ENCODE measurements at places on chromosomes 1 and 21. TPM values are rescaled to one million over a fixed set of nuclear protein-coding genes. Genes with fewer than 3 reads are reported as not detected.

Gene KLHDC8A
- total RNA-seq = not detected

Gene MYCL
- total RNA-seq = 77.9 TPM

Gene FLG2
- not detected for total RNA-seq

Gene KCNN3
- total RNA-seq = 30.8 TPM

Gene AADACL4
- not detected for total RNA-seq

Gene HRNR
- not detected for total RNA-seq

Gene ALPL
- total RNA-seq = 14.9 TPM

Gene UTS2
- not detected for total RNA-seq

Gene CLCA1
- not detected for total RNA-seq

Gene CDK18
- total RNA-seq = 33.3 TPM

- DNase-seq = no peak
Observed at GRCh38 chr1:159933347-159933746, 8.0 kb upstream of the TAGLN2 start.

- DNase-seq = no peak
Observed at GRCh38 chr1:68359045-68359444, 90.7 kb downstream of the RPE65 start.

DNA sequence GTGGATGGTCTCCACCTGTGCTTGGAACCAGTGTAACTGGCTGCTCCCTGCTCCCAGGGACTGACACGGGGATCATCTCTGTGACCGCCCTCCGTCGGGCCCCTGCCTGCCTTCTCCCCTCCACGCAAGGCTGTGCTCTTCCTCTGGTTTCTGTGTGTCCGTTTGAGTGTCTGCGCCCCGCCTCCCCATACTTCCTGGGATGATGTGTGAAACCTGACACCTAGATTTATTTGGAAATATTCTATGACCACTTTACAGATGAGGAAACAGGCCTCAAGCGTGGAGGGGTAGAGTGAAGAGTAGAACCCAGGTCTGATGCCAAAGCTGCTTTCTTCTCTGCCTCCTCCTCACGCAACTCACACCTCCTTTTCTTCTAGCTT is 24.3 kb downstream of the LDLRAP1 start:
- no peak for DNase-seq

DNA sequence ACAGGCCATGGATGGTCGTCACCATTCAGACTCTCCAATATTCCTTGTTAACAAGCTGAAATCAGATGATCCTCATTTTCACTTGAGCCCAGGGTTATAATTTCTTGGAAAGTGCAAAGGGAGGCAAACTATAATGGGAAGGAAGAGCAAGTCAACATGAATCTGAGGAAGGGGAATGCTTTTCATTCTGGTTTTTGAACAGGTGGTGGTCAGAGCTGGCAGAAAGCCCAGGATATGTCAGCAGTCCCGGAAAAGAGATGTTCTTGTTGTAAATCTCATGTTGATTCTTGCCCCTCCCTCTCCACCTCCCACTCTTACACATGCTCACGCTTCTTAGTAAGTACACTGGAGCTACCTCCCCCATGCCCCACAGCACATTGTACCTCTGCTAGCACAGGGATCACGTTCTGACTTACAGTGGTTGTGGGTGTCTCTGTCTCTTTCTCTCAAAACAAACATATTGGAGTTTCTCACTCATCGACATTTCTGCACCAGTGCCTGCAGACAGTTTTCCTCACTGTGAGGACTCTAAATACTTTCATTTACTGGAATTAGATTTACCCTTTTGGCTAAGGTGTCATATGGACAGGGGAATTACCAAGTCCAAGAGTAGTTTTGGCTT is 77.6 kb downstream of the XCL2 start:
- peak; percentile 83 for DNase-seq

- peak; percentile 30 for DNase-seq
Observed at GRCh38 chr1:38891753-38892152, 10.4 kb upstream of the GJA9 start.

- DNase-seq = peak; percentile 22
Observed at GRCh38 chr1:113963281-113963906, 15.9 kb upstream of the OLFML3 start.

DNA sequence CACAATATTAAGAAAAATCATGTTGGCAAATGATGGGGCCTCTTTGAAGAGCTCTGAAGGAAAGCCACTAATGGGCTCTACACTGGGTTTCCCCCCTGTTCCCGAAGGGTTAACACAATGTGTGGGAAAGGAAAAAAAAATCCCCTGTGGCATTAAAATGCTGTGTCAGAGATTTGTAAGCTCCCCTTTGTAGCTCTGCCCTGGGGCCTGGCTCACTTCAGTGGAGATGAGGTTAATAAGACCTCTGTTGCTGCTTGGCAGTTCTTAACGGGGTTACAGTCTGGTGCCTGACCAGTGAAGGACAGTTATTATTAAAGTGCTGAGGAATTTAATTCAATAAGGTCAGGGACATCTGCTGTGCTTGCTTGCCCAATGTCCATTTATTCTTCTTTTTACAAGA is 129.7 kb upstream of the UBE2U start:
- no peak for DNase-seq

DNA sequence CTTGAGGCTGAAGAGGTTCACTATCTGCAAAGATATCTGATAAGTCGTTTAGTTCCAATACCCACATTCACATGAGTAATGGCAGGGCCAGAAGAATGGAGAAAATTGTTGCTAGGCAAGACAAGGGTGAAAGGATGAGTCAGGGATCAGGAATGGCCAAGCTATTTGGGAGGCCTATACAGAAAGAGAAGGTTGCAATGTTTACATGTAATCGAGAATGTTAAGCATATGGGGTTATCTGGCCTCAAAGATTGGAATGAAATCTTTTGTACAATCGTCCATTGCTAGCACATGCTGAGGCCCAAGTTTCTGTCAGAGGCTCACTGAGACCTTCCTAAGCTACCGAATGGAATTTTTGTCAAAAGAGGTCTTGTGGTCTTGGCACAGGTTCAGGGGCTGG is 299.9 kb upstream of the PLD5 start:
- peak; percentile 20 for DNase-seq

GRCh38 chr21:43767984-43768867 is 7.9 kb downstream of the CSTB start:
- peak; percentile 65 for DNase-seq

GRCh38 chr1:152107984-152108881 is 7.0 kb downstream of the TCHH start:
- peak; percentile 35 for DNase-seq

- no peak for DNase-seq
Observed at GRCh38 chr1:54848134-54848948, 38.7 kb downstream of the DHCR24 start.

DNA sequence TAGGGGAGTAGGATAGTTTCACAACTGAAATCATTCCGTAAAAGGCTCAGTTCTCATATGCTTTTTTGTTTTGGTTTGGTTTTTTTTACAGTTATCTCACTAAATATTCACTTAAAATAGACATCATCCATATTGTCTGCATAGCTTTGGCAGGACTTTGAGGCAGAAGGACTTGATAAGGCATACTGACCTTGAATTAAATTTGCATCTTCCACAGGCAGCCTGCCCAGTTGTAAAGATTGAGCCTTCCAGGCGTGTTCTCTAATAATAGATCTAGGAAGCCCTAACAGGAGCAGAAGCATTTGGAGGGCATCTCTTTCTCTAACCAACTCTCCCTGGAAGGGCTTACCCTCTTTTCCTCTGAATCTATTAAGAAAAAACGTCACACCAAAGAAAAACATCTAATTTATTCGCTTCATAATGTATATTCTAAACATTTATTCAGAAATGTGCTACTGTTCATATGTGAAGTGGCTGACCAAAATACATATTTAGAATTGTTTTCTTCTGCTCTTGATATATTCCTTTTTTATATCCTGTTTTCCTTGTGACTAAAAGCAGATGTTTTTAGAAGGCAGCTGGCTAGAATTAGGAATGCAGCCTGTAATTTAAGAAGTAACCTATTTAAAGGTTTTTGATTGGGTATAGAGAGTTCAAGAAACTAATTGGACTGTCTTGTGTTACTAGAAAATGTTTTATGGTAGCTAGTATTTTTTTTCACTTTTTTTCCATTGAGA is 20.2 kb downstream of the DESI2 start:
- peak; percentile 53 for DNase-seq

GRCh38 chr21:19130379-19131028 is 726.9 kb upstream of the TMPRSS15 start:
- DNase-seq = no peak

- DNase-seq = no peak
Observed at GRCh38 chr1:99328171-99328570, 63.9 kb downstream of the PLPPR4 start.

DNA sequence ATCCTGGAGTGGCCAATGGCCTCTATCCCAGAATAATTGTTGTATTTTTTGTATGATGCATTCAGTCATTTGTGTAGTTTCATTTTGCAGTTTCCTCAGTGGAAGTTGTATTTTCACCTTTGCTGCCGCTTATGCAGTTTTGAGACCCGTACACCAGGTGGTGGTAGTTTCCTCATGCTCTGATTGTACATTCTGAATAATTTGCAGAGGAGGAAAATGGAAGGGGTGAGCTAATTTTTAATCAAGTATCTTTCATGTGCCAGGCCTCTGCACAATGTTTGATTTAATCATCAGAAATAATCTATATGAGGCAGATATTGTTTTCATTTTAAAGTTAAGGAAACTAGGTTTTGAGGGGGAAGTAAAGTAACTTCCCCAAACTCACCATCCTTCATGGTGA is 29.5 kb downstream of the HLX start:
- DNase-seq = peak; percentile 54

- no peak for DNase-seq
Observed at GRCh38 chr1:201185527-201186128, 5.0 kb upstream of the IGFN1 start.

GRCh38 chr21:41506611-41507520 is 1.1 kb downstream of the TMPRSS2 start:
- DNase-seq = no peak

- no peak for DNase-seq
Observed at GRCh38 chr1:3776231-3776961, 3.8 kb downstream of the SMIM1 start.

DNA sequence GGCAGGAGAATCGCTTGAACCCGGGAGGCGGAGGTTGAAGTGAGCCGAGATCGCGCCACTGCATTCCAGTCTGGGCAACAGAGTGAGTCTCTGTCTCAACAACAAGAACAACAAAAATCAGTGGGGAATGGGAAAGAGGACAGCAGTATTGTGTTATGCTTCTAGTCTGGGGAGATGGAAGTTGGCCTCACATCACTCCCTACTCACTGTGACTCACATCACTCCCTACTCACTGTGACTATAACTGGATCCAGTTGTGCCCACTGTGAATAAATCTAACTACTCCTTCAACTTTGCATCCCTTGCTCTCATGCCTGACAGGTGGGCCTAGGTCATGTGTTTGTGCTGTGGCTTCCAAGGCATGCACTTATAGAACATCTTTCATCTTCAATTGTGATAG is 285.4 kb upstream of the USP24 start:
- no peak for DNase-seq

GRCh38 chr1:26922901-26923300 is 1.4 kb downstream of the NUDC start:
- no peak for DNase-seq

GRCh38 chr1:11227106-11228077 is 35.0 kb downstream of the MTOR start:
- no peak for DNase-seq

DNA sequence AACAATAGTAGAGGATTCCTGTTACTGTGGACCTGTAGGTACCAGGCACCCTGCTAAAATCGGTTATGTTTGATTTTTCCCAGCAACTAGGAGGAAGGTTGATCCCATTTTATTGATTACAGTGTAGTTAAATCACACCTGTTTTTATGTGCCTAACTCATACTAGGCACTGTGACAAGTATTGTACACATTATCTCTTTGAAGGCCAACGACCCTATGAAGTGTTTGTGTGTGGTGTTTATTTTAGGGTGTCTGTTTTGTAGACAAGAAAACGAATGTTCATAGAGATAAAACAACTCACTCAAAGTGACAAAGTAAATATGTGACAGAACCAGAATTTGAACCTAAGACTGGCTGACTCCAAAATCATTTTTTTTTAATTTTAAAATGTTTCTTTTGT is 49.5 kb downstream of the FGGY start:
- no peak for DNase-seq
